ENCODE measurements at places on chromosomes 2 and 18. TPM values are rescaled to one million over a fixed set of nuclear protein-coding genes. Genes with fewer than 3 reads are reported as not detected.

DNA sequence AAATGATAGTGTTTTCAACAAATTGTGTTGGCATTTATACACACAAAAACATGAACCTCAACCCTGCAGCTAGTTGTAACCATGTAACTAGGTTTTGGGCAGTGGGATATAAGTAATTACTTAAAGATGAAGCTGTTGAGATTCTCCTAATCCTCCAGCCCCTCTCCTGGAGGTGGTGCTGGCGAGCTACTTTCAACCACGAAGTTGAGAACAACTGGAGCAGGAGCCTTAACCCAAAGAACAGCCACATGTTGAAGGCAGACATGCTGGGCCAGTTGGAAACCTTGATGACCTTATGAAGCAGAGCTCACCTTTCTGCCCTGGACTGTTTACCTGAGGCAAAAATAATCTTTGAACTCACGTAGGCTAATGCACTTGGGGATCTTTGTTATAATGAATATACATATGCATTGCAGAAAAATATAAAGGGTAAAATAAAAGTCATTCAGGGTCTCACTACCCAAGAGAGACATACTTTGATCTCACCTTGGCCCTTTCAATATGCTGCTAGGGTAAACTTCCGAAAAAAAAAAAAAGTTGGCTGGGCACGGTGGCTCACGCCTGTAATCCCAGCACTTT is 89.6 kb upstream of the NPAS2 start:
- DNase-seq: peak; percentile 77

MAP2 gene
- total RNA-seq: 0.28 TPM

GRCh38 chr2:120488531-120488930 is 142.6 kb downstream of the INHBB start:
- no peak for DNase-seq

- DNase-seq: peak; percentile 89
These were observed 42.9 kb upstream of the MYO1B start for GRCh38 chr2:191202209-191202721.

DNA sequence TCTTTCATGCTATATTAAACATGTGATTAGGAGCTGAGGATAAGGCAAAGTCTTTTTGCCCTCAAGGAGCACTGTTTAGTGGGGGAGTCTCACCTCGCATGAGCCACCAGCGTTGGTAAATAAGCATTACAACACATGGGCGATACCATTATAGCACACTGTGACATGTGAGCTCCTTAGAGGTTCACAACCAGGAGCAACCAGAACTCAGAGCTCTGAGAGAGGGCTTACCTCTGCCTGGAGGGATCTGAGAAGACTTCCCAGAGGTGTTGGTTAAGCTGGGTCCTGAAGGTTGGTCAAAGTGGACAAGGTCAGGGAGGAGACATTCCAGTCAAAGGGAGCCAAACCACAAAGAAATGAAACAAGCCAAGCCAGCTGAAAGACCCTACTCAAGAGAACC is 158.8 kb downstream of the ESCO1 start:
- DNase-seq: no peak

- DNase-seq: no peak
These were observed 63.8 kb upstream of the MSH6 start for GRCh38 chr2:47719099-47719498.
